ENCODE measurements at places on chromosomes 16 and 17. TPM values are rescaled to one million over a fixed set of nuclear protein-coding genes. Genes with fewer than 3 reads are reported as not detected.

The TBC1D28 gene
- not detected for total RNA-seq

The NACA2 gene
- total RNA-seq, result not detected

The RGS9 gene
- 1.3 TPM for total RNA-seq

The MAF gene
- total RNA-seq, result 0.57 TPM

The RNU2-1 gene
- total RNA-seq, result not detected

The PRR29 gene
- total RNA-seq, result 0.33 TPM

The PRSS33 gene
- not detected for total RNA-seq

The TM4SF5 gene
- total RNA-seq, result not detected

The PMFBP1 gene
- total RNA-seq, result not detected

The TMEM238L gene
- not detected for total RNA-seq

The HAPSTR1 gene
- 90.6 TPM for total RNA-seq

The SLC6A4 gene
- total RNA-seq, result 0.48 TPM

The NGFR gene
- total RNA-seq, result not detected

The VAMP2 gene
- 5.5 TPM for total RNA-seq

The CBFA2T3 gene
- total RNA-seq, result 0.19 TPM

The AIPL1 gene
- total RNA-seq, result not detected

The TNFRSF12A gene
- 116 TPM for total RNA-seq

The CPNE7 gene
- total RNA-seq, result 7.8 TPM

The GUCY2D gene
- not detected for total RNA-seq

The ETV4 gene
- total RNA-seq, result 20.3 TPM

The LYRM9 gene
- 6.7 TPM for total RNA-seq

The EPX gene
- not detected for total RNA-seq

The SLC7A5 gene
- 15.7 TPM for total RNA-seq

The RNF43 gene
- total RNA-seq, result not detected

The CPD gene
- total RNA-seq, result 185 TPM

The SPIRE2 gene
- total RNA-seq, result 1.1 TPM
